ENCODE measurements at places on chromosomes 11 and 22. TPM values are rescaled to one million over a fixed set of nuclear protein-coding genes. Genes with fewer than 3 reads are reported as not detected.
A peak's percentile ranks its signal among the peaks of the same experiment; 100 is the strongest.

DNA sequence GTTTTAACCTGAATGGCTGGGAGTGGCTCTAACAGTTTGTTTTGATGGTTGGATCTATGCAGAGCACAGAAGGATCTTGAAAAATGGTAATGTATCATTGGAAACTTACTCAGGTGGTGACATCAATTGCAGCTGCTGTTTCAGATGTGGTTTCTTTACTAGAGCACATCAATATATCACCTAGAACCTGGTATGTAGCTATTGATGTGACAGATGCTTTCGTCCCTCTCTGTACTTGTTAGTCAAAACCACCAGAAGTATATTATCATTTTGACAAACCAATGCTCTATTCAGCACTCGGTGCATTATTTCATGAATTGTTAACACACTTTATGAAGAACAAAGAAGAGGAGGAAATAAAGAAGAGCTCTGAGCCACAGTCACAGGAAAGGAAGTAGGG is 26.6 kb upstream of the SCN3B start:
- peaks cover 2% of the 10 kb centered on the region for H3K4me1 ChIP-seq
- H3K27ac ChIP-seq: no peak overlapping the region
- DNase-seq: no peak
- no peaks in the 10 kb centered on the region for H3K27me3 ChIP-seq
- no peaks in the 10 kb centered on the region for H3K36me3 ChIP-seq

DNA sequence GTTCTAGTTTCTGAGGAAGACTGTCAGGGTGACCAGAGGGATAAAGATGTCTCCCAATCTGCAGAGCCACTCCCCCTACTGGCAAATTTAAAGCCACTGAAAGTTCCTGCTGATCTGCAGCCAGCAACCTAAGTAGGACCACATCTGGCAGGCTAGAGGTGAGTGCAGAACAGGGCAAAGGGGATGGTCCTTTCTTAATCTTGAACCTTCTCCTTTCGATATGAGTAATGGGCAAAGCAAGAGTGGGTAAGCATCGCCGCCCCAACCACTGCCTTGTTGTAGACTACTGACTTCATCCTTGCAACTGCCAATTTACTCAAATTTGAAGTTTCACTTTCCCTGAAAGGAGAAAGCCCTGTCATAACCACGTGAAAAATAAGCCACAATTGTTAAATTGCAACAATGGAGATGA is 30.7 kb downstream of the SCUBE2 start:
- H3K4me3 ChIP-seq: no peak overlapping the region
- H3K27ac ChIP-seq: no peak overlapping the region
- H3K27me3 ChIP-seq: peaks cover 3% of the 10 kb centered on the region
- no peak for DNase-seq
- H3K4me1 ChIP-seq: peaks cover 9% of the 10 kb centered on the region

DNA sequence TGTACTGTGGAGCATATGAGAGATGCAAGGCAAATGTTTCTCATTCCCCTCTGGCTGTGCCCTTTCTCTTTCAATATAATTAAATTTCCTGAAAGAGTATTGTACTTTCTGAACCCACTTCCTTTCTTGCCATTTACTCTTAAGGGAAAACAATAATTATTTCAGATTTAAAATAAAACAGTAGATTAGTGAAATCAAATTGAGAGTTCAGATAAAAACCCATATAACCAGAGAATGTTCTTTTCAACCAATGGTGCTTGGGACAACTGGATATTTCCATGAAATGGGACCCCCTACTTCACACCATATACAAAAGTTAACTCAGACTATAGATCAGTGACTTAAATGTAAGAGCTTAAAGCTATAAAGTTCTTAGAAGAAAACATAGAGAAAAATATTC is 26.1 kb upstream of the DLAT start:
- H3K4me3 ChIP-seq: no peak overlapping the region
- H3K27me3 ChIP-seq: no peaks in the 10 kb centered on the region
- H3K27ac ChIP-seq: no peak overlapping the region
- no peak for DNase-seq
- H3K36me3 ChIP-seq: peaks cover 7% of the 10 kb centered on the region

DNA sequence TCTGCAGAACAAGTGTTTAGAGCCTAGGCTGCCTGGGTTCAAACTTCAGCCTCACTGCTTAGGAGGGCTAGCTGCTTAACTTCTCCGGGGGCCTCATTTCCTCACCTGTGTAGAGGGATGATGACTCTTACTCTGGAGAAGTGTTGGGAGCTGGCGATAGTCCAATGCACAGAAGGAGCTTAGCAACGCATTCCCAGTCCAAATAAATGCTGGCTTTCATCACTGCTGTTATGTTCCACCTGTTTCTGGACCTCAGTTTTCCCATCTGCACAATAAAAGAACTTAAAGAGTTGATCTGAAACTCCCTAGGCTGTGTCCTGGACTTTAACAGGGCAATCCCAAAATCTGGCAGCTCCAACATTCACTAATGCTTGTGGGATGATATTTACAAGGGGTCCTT is 337.8 kb downstream of the MIAT start:
- H3K4me3 ChIP-seq: no peak overlapping the region
- H3K27ac ChIP-seq: no peak overlapping the region
- H3K4me1 ChIP-seq: peaks cover 15% of the 10 kb centered on the region
- DNase-seq: no peak

DNA sequence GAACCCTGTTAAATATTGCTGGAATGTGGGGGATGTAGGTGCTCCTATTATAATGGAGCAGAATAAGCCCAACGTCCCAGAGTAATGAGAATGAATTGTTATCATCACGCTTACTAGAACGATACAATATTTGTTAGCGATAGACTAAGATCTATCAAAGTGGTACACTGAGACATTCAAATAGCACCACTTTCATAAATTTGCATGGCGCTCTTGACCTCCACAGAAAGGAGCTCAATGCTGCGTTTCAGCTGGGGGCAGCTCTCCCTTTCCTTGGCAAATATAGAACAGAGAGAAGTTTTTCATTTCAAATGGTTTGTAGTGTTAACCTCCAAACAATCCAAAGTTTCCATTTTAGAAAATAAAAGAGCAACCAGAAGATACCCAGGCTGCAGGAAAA is 38.2 kb upstream of the BLID start:
- DNase-seq: no peak
- H3K27ac ChIP-seq: no peak overlapping the region
- H3K4me1 ChIP-seq: peaks cover 3% of the 10 kb centered on the region
- no peaks in the 10 kb centered on the region for H3K36me3 ChIP-seq

- peak; percentile 62 for DNase-seq
- peaks cover 19% of the 10 kb centered on the region for H3K27me3 ChIP-seq
- peak within 1 kb of the TSS; percentile 94 for H3K4me3 ChIP-seq
- no peak within 1 kb of the TSS for H3K27ac ChIP-seq
- H3K4me1 ChIP-seq: peaks cover 53% of the 10 kb centered on the region
Measured at GRCh38 chr22:32204856-32205722, at the start of gene RFPL2. TSS of gene RFPL2 (minus strand) at chr22:32205073. CDS start at chr22:32202451, 2,622 bp downstream.

DNA sequence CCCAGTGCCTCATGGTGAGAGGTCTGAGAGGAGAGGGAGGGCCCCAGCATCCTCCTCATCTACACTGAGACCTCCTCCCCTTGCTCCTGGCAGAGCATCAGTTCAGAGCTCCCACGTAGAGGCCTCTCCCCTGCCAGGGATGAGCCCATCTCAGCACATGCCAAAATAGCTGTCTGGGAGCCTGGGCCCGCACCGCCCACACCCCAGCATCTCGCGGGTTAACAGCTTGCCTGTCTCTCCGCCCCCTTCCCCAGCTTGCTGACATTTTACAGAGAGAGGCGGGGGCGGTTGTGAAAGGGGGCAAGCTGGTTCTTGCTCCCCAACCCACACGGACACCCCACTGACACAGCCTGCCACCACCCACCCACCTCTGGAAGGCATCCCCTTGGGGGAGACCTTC is 6.4 kb downstream of the DGKZ start:
- DNase-seq: no peak
- H3K27me3 ChIP-seq: peaks cover 12% of the 10 kb centered on the region
- peaks cover 7% of the 10 kb centered on the region for H3K36me3 ChIP-seq
- peaks cover 24% of the 10 kb centered on the region for H3K4me1 ChIP-seq
- H3K4me3 ChIP-seq: no peak overlapping the region
- H3K27ac ChIP-seq: no peak overlapping the region

DNA sequence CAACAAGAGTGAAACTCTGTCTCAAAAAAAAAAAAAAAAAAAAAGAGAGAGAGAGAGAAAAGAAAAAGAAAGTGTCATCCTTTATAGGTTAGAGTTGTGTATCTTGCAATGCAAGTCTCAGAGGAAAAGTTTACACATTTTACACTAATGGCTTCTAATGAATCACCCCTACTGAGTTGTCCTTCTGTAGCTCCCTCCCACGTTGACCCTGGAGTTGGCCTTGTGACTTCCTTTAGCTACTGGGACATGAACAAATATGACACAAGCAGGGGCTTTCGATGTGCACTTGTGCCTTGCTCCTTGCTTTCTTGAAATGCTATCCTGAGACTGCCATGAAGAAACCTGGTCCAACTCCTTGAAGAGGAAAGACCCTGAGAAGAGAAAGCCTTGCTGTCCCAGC is 2.4 kb upstream of the SMCO4 start:
- H3K4me1 ChIP-seq: peaks cover 20% of the 10 kb centered on the region
- no peak overlapping the region for H3K27ac ChIP-seq
- DNase-seq: no peak
- peaks cover 4% of the 10 kb centered on the region for H3K36me3 ChIP-seq

- peaks cover 12% of the 10 kb centered on the region for H3K27me3 ChIP-seq
- no peak for DNase-seq
- peaks cover 51% of the 10 kb centered on the region for H3K4me1 ChIP-seq
- no peak overlapping the region for H3K4me3 ChIP-seq
- H3K36me3 ChIP-seq: peaks cover 5% of the 10 kb centered on the region
Measured at GRCh38 chr22:17783312-17783711, 9.0 kb upstream of the BID start.

MUC5AC gene
- total RNA-seq: not detected

Measured in endothelial cell (in vitro differentiated cells).